Posterior cingulate gyrus (tissue), 11 donors: ENCODE measurements at places on chromosomes 11 and 22.

- no peak for DNase-seq
These were observed 961.5 kb downstream of the FAM181B start for GRCh38 chr11:81772166-81772565.

DNA sequence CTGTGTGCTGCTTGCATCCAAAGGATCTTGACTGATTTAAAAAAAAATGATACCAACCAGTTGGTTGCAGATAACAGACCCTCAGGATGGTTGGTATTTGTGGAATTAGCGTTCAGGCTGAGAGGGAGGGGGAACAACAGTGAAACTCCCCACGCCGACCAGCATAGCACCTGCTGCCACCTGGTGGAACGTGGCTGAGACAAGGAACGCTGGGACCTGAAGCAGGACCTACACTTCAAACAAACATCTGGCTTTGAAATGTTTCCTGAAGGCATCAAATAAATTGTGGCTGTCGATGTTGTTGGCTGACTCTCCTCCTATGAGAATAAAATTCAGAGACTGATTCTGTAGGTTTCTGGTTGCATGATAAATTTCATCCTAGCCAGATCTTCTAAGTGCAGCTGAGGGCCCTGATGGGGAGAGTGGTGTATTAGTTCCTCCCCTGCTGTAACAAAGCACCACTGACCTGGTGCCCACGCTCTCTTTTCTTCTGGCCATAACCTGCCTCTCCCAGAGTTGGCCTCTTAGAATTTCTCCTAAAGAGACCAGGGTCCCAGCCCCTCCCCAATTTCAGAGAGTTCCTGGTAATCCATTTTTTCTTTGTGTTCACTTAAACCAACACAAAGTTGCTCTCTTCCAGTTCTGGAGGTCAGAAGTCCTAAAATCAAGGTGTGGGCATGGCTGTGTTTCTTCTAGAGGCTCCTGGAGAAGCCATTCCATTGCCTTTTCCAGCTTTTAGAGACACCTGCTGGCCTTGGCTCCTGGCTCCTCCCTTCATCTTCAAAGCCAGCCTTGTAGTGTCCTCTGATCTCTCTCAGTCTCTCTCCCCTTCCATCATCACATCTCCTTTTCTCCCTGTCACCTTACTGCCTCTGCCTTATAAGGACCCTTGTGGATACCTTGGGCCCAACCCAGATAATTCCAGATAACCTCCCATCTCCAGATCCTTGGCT lies 17.3 kb downstream of the APOL2 start:
- DNase-seq = peak; percentile 53

DNA sequence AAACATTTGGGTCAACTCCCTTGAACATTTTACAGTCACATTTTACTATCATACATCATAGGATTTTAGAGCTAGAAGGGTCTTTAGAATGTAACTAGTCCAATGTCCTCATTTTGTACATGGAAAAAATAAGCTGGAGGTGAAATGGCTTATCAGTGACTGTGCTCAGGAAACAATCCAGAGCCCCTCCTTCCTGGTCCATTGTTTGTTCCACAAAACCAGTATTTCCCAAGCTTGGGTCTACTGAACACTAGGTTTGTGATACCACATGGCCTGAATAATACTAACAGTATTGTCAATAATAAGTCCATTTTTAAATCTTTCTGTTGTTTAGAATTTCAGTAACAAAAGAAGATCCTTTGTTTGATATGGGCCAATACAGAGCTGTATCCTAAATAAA lies 27.1 kb downstream of the PDGFD start:
- no peak for DNase-seq

- peak; percentile 76 for DNase-seq
These were observed 124.3 kb downstream of the TRIM29 start for GRCh38 chr11:120013325-120014250.

GRCh38 chr11:125512106-125512505 lies 16.0 kb upstream of the FEZ1 start:
- no peak for DNase-seq

DNA sequence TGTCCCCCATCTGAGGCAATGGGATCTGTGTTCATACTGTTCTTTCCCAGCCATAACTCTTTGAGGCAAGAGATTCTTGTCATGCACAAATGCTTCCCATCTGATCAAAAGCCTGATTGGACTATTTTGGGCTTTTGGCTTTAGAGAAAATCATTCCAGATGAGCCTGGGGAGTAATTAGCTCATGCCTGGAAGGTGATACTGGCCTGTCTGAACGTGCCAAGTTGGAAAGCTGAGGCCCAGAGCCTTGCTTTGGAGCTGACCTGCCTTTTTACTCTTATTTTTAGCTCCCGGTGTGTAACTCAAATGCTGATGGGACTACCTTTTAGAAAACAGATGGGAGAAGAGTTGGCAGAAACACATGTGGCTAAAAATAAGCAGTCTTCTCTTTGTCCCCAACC lies 105.0 kb downstream of the DBX1 start:
- no peak for DNase-seq

DNA sequence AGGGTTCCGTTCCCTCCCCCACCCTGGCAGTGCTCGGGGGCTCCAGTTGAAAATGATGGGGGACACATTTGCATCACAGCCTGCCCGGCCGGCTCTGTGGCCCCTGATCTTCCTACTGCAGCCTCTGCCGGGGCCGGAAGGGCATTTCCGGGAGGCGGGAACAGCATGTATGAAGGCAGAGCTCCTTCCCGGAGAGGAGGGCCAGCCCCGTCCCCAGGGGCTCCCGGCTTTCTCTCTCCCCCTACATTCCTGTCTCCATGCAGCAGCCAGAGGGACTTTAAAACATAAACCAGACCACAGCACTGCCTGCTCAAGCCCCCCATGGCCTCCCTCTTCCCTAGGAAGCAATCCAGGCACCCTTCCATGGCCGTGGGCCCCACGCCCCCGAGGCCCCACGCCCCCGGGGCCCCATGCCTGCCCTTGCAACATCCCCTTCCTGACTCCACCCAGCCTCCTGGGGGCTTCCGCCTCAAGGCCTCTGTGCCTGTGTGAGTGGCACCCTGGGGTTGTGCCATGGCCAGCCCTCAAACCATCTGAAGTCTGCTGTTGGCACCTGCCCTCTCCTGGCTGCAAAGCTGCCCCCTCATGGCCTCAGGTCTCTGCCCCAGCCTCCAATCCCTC lies 73.1 kb downstream of the CDKN1C start:
- no peak for DNase-seq
